Activated T-cell treated with anti-CD3 and anti-CD28 coated beads, Interleukin-2, amount 50 U/mL, for 72 hours (primary cell): ENCODE measurements at places on chromosomes 11 and 22. TPM values are rescaled to one million over a fixed set of nuclear protein-coding genes. Genes with fewer than 3 reads are reported as not detected.

The FAM111B gene
- 7.4 TPM for total RNA-seq

The ASCC2 gene
- total RNA-seq, result 77.7 TPM

The KCTD14 gene
- not detected for total RNA-seq

The LARGE1 gene
- total RNA-seq, result 0.82 TPM

The MRGPRX2 gene
- not detected for total RNA-seq

DNA sequence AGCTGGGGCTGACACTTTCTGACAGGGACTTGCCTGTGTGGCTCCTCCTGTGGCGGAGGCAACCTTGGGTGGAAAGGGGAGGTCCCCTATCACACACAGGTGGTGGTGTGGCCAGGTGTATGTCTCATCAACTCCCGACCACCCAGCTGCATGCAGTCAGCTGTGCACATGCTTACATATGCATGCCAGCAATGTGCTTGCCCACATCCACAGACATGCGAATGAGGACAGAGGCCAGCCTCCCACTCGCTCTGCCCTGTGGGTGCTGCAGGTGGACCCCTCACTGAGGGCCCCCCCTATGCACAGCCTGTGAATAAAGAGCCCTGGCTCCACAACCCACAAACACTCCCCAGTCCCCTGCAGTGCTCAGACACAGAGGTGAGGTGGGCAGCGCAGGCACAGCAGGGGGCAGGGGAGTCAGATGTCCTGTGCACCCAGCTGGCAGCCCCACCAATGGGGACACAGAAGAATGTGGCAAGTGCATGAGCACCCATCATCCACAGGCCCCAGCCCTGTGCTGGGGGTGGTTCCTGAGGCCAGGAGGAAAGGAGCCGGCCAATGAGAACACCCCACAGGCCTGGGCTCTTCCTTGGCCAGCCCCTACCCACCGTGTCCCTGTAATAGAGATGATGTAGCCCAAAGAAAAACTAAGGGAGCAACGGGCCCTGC is 9.5 kb downstream of the GNB1L start:
- no peak overlapping the region for H3K4me3 ChIP-seq
- H3K27ac ChIP-seq, result no peak overlapping the region

DNA sequence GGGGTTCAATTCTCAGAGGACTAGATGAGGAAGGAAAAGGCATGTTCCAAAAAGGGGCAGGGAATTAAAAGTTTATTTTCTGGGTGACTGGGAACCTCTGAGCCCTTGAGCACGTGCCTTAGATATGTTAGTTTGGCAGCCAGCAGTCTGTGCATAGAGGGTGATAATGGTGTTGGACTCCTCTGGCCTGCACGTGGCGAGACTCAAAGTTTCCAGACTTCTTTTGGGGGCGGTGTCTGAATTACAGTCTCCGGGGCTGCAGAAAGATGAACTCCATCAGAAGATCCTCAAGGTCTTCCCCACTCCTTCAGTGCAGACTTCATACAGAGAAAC is 861 bp upstream of the ZNRF3 start:
- H3K36me3 ChIP-seq, result no peaks in the 10 kb centered on the region
- peaks cover 18% of the 10 kb centered on the region for H3K4me1 ChIP-seq
- H3K27me3 ChIP-seq, result peaks cover 36% of the 10 kb centered on the region

GRCh38 chr22:44003405-44004103 is 20.5 kb upstream of the PARVB start:
- no peak overlapping the region for H3K27ac ChIP-seq
- no peaks in the 10 kb centered on the region for H3K4me1 ChIP-seq
- no peak for DNase-seq
- peaks cover 3% of the 10 kb centered on the region for H3K36me3 ChIP-seq

DNA sequence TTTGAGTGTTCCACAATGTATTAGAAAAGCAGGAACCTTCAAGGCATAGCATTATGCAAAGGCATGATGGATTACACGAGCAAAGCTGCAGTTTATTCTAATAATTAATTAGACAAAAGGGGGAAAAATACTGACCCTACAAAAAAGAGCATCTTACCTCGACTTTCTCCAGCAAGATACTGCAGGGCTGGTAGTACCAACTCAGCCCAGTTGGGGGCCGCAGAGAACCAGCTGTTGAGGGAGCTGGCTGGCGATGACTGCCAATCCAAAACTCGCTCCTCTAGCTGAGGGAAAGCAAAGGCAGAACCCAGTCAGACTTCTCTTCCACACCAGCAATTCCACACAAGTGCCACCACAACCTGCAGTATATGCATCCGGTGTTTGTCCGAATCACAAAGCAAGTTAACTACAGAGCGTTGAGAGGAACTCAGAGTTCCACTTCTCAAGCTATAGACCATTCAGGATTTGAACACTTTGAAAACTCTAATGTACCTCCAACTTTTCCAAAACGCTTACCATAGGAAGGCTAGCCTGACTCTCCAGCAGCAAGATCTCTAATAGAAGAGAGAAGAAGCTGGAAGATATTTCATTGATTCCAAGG is 13.7 kb downstream of the NFRKB start:
- no peaks in the 10 kb centered on the region for H3K27me3 ChIP-seq
- no peak overlapping the region for H3K4me3 ChIP-seq
- no peaks in the 10 kb centered on the region for H3K4me1 ChIP-seq
- H3K27ac ChIP-seq, result no peak overlapping the region
- peak; percentile 36 for DNase-seq

DNA sequence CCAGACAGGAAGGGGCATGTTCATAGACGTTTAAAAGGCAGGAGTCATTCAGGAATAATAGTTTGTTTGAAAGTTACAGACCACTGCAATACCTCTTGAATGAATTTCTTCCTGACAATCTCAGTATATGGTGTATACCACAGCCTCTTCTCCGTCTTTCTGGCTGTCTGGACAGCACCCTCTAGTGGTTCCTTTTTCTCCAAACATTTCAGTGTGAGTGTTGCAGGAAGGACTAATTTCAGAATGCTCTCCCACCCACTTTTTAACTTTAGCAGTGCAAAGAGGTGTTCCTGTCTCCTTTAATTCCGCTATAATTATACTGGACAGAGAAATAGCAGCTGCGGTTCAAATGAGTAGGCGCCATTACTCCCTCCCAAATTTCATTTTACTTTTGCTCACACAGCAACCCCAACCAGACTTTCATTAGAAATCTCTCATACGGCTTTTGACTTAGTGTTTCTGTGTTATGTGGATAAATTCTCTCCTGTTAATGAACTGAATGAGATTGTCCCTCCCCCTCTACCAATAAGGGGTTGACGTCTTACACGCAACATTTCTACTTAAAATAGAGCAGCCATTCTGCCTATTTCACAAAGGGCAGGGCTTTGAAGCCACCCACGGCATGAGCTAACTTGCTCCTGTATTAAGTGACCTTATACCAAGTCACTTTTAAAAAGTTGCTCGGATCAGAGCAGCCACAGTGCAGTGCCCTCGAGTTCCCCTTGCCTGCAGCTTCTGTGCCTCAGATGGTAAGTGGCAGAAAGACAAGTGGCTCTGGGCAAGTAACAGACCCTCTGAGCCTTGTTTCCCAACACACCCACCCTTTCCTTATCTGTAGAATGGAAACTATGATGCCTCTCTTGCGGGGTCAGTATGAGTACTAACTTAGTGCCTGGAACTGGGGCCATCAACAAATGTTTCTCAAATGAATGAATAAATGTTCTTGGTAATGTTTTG is 368.6 kb downstream of the OPCML start:
- H3K4me3 ChIP-seq, result no peak overlapping the region
- H3K36me3 ChIP-seq, result no peaks in the 10 kb centered on the region
- no peaks in the 10 kb centered on the region for H3K4me1 ChIP-seq
- peak; percentile 5 for DNase-seq

GRCh38 chr11:120863359-120863758 is 160.5 kb upstream of the TBCEL start:
- no peaks in the 10 kb centered on the region for H3K36me3 ChIP-seq
- DNase-seq, result no peak
- no peak overlapping the region for H3K27ac ChIP-seq
- peaks cover 6% of the 10 kb centered on the region for H3K27me3 ChIP-seq
- no peak overlapping the region for H3K4me3 ChIP-seq

GRCh38 chr11:762421-763072 is 14.7 kb downstream of the GATD1 start:
- no peaks in the 10 kb centered on the region for H3K36me3 ChIP-seq
- no peak overlapping the region for H3K27ac ChIP-seq
- no peak for DNase-seq
- H3K4me1 ChIP-seq, result peaks cover 17% of the 10 kb centered on the region
- H3K27me3 ChIP-seq, result no peaks in the 10 kb centered on the region

GRCh38 chr11:12725055-12725862 is 51.0 kb downstream of the TEAD1 start:
- no peak overlapping the region for H3K4me3 ChIP-seq
- H3K4me1 ChIP-seq, result no peaks in the 10 kb centered on the region
- H3K36me3 ChIP-seq, result no peaks in the 10 kb centered on the region
- no peak for DNase-seq
- no peak overlapping the region for H3K27ac ChIP-seq

DNA sequence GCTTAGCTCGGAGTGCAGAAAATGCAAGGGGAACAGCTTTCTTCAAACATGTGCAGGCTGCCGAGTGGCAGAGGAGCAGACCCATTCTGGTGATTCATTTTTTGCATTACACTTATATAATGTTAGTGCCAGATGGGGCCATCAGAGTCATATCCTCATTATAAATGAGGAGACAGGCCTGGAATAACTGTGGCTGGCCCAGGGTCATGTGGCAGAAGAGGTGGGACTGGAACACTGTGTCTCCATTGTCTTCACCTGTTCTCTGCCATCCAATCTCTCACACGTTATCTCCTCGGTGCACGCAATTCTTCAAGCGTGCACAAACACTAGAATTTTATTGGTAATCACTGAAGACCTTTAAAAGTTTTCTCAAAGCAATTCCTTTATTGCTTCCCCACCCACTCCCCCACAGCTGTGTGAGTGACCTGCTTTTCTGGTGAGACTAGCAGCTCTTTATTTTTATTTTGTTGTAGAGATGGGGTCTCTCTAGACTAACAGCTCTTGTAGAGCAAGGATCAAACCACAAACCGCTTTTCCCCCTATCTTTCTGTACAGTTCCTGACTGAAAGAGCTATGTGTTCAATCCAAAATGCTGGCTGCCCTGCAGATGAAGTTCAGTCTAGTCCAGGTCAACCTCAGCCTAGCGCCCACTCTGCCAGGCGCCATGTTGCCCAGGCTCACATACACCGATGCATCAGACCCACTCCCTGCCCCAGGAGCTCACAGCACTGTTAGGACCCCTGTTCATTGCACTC is 75.3 kb downstream of the ST3GAL4 start:
- H3K4me1 ChIP-seq, result no peaks in the 10 kb centered on the region
- H3K36me3 ChIP-seq, result no peaks in the 10 kb centered on the region
- H3K27me3 ChIP-seq, result no peaks in the 10 kb centered on the region
- no peak overlapping the region for H3K27ac ChIP-seq
- DNase-seq, result no peak

GRCh38 chr11:94325681-94326080 is 21.3 kb downstream of the IZUMO1R start:
- no peak overlapping the region for H3K27ac ChIP-seq
- no peaks in the 10 kb centered on the region for H3K36me3 ChIP-seq
- no peaks in the 10 kb centered on the region for H3K4me1 ChIP-seq
- DNase-seq, result peak; percentile 63
- no peak overlapping the region for H3K4me3 ChIP-seq
